ENCODE measurements at places on chromosomes 5 and 9.

- DNase-seq: no peak
Observed at GRCh38 chr5:91177639-91178038, 205.5 kb downstream of the ARRDC3 start.

- no peak for DNase-seq
Observed at GRCh38 chr9:96302021-96302420, at the start of gene HSD17B3. HSD17B3 (minus strand) TSS chr9:96302176; CDS start chr9:96302104, 72 bp downstream.

GRCh38 chr5:32387841-32388240 lies 56.7 kb downstream of the ZFR start:
- no peak for DNase-seq

DNA sequence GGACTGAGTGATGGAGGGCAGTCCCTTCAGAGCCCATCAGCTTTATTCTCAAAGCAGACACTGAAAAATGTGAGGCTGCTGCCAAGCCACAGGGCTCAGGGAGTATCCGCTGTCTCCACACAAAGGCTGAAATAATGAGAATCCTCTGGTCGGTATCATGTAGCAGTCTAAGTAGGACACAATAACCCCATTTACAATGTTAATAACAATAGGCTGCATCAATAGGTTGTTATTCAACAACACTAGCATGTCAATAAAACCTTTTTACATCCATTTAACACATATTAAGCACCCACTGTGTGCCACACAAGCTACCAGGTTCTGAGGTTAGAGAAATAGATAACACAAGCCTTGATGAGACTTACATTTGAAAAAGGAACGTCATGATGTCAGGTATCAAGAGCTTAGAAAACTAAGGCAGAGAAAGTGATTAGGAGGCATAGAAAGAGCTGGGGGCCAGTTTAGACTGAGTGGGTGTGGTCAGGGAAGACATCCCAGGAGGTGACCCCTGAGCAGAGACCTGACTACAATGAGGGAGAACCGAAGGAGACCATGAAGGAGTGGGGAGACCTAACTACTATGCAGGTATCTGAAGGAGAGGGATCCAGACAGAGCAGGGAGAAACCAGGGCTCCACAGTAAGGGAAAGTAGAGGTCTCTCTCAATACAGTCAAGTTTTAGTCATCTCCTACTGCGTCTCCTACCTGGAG lies 140.1 kb upstream of the GRIA1 start:
- no peak for DNase-seq

DNA sequence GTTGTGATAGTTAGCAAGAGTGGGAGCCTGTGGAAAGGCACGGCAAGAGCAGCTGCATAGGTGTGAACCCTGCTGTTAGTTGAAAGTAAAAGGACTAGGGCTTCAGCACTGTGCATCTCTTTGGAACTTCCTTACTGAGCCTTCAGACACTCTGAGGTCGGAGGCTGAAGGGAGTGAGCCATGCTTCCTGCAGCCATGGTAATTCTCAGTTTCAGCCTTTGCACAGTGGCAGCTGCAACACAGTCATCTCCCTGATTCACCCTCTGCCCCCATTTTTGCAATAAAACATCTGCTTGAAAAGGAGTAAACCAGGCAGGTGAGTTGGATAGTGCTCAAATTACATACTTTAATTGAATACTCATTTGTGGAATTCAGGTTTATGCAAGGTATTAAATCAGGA lies 6.5 kb upstream of the TLE4 start:
- DNase-seq: no peak

DNA sequence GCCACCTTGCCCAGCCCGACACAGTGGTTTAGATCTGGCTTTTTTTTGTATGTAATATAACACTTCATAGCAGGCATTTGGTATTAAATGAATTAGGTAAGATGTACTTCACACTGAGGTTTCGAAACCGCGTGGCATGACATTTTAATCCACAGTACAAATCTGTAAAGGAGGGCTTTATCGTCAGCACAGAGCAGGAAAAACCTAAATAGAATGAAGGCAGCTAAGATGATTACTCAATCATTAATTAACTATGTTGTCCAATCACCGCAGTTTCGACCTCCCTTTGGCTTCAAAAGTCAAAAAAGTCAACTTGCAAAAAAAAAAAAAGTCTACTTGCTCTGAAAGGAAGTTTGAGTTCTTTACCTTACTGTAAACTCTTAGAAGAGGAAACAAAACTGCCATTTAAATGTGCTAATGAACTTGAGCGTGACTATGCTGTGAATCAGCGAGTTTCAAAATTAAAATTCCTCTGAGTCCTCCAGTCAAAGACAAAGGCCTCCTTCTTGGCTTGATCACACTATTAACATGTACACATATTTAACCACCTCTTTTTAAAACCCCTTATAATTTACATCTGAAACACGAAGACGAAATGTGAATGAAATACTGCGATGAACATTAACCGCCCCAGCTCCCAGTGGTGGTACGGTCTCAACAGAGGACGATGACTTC lies 698 bp upstream of the SEC24A start:
- peak; percentile 26 for DNase-seq

- DNase-seq: no peak
Observed at GRCh38 chr9:90137801-90138200, 504.8 kb downstream of the DIRAS2 start.

- no peak for DNase-seq
Observed at GRCh38 chr5:180898621-180899246, at the start of gene BTNL8. BTNL8 (plus strand) TSS chr5:180899159; CDS start chr5:180899311, 152 bp downstream.

DNA sequence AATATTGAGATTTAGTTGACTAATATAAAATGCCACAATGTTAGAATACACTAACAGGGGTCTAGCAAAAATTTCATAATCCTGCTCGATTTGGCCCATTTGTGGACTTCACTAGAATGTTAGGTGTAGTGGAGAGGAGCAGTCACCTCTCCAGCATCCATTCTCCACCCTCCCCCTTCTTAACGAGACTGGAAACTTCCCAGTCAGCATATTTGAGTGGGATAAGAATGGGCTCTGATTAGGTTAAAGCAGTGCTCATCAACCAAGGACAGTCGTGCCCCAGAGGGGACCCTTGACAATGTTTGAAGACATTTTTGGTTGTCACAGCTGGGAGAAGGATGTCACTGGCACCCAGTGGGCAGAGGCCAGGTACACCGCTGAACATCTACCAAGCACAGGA lies 46.7 kb downstream of the FANCC start:
- DNase-seq: no peak

DNA sequence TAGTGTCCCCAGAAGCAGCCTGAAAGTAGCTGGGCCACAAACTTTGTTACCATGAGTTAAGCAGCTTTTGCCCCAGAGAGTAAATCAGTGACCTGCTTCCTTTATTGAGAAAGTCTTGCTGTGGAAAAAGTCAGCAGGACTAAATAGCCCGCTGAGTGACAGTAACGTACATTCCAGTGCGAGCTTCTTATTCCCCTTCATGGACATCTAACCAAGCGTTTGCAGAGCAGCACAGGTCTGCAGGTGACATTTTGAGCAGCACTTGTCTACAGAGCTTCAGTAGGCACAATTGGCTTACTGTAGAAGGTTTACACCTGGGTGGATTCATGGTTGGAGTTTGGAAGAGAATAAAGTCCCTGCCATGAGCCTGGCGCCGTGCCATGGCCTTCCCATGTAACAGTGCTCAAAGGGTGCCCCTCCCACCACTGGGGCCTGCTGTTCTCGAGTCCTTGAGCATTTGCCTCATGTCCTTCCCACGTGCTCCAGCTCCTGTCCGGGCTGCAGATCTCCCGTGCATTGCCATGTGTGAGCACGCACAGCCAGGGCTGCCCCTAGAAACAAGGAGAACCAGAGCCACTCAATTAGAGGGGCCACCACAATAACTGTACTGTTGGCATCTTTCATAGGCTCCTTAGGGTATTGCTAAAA lies 41.3 kb upstream of the GRHPR start:
- DNase-seq: no peak

DNA sequence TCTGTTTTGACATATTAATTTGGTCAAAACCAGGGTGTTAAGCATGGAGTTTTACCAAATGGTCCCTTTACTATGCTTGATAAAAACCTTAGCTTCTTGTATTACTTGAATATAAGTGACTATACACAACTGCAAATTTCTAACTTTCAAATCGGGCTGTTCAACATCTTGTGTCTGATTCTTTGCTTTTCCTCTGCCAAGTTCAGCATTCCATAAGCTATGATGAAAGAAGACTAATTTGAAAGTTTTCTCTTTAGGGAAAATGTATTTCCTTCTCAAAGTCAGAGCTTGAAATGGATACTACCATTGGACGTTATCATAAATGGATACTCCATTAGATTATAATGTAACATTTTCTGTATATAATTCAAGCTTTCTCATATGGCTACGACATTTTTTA lies 792.9 kb downstream of the EFNA5 start:
- DNase-seq: no peak

- no peak for DNase-seq
Observed at GRCh38 chr9:18330401-18331309, 143.3 kb upstream of the ADAMTSL1 start.

- no peak for DNase-seq
Observed at GRCh38 chr5:129111351-129111750, 16.8 kb downstream of the ISOC1 start.

- DNase-seq: no peak
Observed at GRCh38 chr5:113607361-113607760, 93.9 kb downstream of the YTHDC2 start.

DNA sequence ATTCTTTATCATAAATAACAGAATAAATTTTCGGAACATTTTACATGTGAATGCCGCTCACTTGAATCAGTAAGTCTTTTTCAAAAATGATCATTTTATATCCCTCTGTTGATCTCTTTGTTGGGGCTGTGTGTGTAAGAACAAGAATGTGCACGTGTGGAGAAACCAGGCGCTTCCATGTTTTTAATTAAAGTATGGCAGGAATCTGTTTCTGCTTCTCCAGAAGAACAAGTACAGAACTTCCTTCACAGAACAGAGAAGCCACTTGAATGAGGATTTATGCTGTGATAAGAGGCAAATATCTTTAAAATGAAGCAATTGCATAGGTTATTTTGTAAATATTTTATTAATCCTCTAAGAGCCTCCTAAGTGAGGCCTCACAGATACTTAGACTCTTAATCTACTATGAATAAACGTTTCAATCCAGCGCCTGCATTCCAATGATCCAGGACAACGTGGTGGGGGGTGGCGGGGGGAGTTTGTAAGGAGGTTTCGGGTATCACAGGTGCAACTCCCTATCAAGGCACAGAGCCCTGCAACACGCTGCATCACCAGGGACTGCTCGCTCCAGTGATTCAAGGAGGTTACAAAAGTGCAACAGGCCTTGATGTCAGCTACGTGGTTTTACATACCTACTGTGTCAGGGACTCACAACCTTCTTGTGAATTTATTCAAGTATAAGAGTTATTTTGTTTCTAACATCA lies 409.2 kb downstream of the BNC2 start:
- no peak for DNase-seq

DNA sequence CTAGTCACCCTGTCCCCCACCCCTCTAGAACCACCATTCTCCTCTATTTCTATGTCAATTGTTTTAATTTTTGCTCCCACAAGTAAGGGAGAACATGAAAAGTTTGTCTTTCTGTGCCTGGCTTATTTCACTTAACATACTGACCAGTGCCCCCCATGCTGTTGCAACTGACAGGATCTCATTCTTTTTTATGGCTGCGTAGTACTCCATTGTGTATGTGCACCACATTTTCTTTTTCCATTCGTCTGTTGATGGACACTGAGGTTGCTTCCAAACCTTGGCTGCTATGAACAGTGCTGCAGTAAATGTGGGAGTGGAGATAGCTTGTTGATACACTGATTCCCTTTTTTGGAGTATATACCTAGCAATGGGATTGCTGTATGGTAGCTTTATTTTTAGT lies 7.4 kb upstream of the TERT start:
- DNase-seq: no peak

- DNase-seq: no peak
Observed at GRCh38 chr5:172574871-172575223, 66.2 kb upstream of the NEURL1B start.

DNA sequence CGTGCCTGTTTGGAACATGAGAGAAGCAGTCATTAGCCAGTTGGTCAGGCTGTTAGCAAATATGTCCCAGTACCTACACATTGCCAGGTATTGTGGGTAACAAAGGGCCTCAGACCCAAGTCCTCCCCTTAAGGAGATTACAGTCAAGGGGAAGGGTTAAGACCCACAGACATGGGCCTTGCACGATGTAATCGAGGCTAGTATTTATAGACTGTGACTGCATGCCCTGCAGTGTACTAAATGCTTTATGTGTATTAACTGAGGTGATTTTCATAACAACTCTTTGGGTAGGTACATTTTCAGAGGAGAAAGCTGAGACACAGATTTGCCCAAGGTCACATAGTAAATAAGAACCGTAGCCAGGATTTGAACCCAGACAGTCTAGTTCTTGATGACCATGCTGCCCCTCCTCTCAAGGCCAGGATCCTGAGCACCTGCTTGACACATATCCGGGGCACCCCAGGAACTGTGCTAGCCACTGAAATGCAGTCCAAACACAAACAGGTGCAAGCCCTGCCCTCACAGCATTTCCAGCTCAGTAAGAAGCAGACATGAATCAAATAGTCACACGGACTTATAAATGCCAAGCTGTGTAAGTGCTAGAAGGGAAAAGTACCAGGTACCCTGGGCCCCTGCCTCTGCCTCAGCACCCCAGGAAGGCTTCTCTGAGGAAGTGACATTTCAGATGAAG lies 32.0 kb upstream of the GRPEL2 start:
- no peak for DNase-seq

GRCh38 chr9:92308893-92309292 lies 15.4 kb upstream of the IARS1 start:
- no peak for DNase-seq

DNA sequence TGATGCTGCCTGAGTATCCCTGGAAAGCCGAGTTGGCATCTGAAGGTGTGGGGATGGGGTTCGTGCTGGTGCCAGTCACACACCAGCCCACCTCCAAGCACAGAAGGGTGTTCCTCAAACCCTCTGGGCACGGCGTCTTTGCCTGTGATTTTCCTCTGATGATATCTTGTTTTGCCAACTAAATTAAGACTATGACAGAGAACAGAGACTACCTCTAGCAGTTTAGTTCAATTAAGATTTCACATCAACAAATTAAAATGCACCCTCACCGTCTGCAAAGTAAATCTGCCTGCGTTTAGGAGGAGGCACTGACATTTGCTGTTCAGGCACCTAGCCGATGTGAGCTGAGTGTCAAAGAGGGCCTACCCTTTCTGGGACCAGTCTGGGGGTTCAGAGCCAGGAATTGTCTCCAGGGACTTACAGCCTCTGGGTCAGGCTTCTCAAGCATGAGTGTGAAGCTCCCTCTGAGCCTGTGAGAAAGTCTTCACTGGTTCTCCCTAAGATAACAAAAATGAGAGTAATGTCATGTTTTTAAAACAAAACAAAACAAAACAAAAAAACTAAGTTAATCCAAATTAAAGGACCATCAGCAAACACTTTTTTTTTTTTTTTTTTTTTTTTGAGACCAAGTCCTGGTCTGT lies 55.4 kb upstream of the CTNNA1 start:
- no peak for DNase-seq

DNA sequence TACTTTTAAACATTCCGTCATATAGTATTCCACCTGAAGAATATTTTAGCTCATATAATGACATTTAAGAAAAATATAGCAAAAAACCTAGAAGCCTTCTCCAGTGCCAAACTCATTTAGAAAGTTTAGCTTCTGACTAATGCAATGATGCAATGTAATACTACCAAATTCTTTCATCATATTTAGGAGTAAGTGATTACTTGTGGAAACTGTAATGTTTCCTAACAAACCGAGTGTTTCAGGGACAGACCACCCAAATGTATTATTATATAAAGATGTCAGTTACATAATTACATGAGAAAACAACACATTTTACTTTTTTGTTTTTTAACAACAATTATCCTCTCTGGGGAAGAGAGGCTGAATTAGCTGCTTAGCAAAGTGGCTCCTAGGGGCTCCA lies 316.2 kb downstream of the ARL15 start:
- no peak for DNase-seq

Data from CD4-positive, alpha-beta T cell treated with Interleukin-6 for 4 hours (primary cell).